SHP77 treated with DMSO at 0.1 percent for 48 hours (cell line): ENCODE measurements at places on chromosomes 7 and 10.

DNA sequence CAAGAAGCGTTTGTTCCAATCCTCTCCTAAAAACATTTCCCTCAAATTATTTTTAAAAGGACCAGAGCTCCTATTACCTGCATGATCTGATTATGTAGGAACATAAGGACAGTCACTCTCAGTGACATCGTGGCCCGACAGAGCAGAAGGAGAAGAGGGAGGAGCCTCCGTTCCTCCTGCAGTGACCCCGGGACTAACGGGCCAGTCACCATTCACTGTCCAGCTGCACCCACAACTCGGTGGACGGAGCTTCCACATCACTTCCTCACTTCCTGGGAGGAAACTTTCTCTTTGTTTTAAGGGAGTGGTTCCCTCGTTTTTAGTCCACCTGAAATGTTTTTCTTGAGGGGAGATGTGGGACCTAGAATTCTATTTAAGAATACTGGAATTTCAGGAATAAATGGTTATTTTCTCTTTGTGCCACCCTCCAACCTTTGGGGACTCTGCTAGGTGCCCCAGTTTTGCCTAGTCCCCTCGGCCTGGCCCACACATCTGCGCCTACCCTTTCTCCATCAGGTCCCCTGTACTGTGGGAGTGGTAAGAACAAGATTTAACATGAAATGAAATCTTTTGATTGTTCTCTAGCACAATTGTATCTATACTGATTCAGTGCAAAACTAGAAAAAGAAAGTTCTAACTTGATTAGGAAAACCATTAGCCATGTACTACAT is 173.5 kb upstream of the RNF32 start:
- DNase-seq: no peak

GRCh38 chr7:147894271-147894670 is 696.3 kb upstream of the C7orf33 start:
- DNase-seq: no peak

- DNase-seq: no peak
These were observed 26.8 kb downstream of the FAM241B start for GRCh38 chr10:69656742-69657269.

- no peak for DNase-seq
These were observed 35.3 kb downstream of the RASGEF1A start for GRCh38 chr10:43231523-43232078.

GRCh38 chr10:119768455-119769094 is 42.7 kb downstream of the INPP5F start:
- DNase-seq: no peak

DNA sequence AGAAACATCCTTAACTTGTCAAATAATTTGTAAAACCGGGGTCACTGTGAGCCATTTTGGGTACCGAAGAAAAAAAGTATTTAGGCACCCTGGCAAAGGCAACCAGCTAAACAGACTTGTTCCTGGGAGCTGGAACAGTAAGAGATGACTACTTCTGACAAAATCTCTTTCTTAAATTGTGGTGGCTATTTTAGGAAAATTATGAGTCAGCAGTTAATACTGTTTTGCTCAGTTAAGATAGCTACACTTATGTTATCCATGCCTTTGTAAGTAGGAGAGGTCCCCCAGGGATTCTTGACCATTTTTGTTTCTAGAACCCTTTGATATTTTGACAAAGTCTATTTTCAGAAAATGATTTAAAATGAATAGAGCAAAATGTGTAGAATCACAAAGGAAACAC is 68.7 kb downstream of the TAX1BP1 start:
- DNase-seq: no peak

DNA sequence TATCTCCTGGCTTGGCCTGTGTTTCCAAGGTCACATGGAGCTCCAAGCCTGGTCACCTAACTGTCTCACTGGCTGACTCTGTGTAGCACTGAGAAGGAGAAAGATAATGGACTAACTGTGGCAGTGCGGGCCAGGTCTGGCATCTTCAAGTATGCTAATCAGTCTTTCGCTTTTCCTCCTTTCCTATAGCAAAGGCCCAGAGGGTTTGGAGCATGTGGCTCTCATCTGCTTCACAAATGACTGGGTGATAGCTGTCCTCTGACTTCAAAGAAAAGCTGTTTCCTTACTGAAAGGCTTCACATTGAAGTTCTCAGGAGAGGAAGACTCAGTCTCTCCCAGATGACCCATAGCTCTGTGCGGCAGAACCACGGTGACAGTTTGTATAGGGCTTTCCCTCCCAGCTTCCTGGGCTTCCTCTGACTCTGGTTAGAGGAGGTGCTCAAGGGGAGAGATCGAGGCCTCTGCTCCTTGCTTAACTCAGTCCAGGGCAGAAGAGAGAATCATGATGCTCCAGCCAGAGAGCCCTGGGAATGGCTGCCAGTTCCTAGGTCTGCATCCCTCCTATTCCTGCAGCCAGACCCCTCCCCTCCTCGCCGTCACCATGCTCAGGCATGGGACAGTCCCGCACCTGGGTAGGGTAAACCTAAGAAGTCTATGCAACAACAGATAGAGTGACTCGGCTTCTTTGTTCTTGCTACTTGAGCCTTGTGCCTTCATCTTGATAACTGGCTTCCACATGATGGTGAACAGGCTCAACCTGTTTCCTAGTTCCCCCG is 72.3 kb downstream of the CCDC71L start:
- DNase-seq: no peak

GRCh38 chr10:34137955-34138354 is 677.1 kb downstream of the PARD3 start:
- no peak for DNase-seq

DNA sequence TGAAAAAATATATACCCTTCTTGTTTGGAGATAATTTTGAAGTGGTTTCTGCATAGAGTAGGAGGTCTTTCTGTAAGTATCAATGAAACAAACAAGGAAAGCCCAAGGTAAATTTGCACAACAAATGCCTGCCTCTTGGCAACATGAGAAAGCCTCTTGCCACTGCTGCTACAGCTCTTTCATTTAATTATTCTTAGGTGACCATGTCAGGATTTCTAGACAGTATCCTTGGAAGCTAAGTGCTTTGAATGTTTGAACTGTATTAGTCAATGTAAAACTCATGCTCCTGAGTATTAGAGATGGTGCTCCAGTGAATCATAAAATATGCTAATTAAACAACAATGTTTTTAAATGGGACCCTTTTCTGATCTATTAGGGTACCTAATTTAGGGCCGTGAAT is 81.2 kb upstream of the ITGB1 start:
- DNase-seq: no peak

- no peak for DNase-seq
These were observed 2.6 kb downstream of the TLX1 start for GRCh38 chr10:101133489-101134298.

GRCh38 chr7:19110776-19111175 is 6.7 kb downstream of the TWIST1 start:
- no peak for DNase-seq

- DNase-seq: no peak
These were observed 111.8 kb downstream of the ANKRD61 start for GRCh38 chr7:6142871-6143380.

GRCh38 chr7:45035371-45035770 is 35.4 kb downstream of the CCM2 start:
- DNase-seq: no peak

DNA sequence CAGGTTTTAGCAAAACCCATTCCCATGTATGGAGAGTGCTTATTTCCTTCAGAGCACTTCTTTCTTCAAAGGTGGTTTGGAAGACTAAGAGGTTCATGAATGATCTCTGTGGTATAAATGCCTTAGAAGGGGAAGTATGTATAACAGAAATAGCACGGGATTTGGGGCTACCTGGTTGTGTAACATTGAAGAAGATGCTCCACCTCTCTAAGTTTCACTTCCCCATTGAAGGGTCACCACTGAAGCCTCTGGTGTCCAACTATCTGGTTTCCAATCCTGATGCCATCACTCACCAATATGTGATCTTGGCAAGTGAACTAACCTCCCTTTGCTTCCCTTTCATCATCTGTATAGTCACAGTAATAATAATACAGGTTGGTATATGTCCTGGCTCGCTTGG is 37.2 kb downstream of the CYCS start:
- no peak for DNase-seq

DNA sequence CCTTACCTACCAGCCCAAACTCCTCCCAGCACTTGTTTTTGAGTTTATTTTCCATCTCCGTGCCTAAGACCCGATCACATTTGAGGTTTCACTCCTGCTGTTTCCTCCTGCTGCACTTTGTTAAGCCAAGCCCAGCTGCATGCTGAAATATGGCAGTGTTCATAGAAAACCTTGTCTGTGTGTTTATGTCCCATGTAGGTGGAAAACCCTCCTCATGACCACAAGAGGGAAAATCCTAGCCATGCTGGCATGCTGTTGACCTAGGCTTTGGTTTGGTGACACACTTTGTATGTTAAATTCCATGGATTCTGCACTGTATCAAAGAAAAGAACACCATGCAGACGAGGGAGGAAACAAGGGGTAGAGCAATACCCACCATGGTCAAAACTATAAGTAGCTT is 154.4 kb downstream of the CUBN start:
- no peak for DNase-seq

GRCh38 chr7:26992670-26993069 is 103.1 kb downstream of the HOXA1 start:
- no peak for DNase-seq

GRCh38 chr7:36895192-36895591 is 170.9 kb upstream of the AOAH start:
- no peak for DNase-seq

- DNase-seq: no peak
These were observed 27.0 kb downstream of the GPR37 start for GRCh38 chr7:124738639-124739038.

DNA sequence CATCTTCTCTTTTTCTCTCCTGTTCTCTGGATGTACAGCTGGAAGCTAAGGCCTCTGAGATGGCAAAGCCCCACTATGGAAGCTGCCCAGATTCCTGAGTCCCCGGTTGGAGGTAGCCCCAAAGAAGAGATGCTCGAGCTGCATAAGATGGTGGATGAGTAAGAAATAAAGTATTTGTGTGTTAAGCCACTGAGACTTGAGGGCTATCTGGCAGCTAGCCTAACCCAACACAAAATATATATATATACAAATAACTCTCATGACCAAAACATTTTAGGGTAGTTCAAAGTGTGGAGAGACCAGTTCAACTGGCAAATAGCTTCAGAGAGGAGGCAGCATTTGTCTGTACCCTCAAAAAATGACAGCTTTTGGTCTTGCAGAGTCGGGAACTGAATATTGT is 72.4 kb upstream of the PDE1C start:
- DNase-seq: no peak

- DNase-seq: no peak
These were observed 27.4 kb downstream of the SCART1 start for GRCh38 chr10:133481086-133481643.

- DNase-seq: no peak
These were observed 8.1 kb upstream of the FAM107B start for GRCh38 chr10:14782691-14783363.

DNA sequence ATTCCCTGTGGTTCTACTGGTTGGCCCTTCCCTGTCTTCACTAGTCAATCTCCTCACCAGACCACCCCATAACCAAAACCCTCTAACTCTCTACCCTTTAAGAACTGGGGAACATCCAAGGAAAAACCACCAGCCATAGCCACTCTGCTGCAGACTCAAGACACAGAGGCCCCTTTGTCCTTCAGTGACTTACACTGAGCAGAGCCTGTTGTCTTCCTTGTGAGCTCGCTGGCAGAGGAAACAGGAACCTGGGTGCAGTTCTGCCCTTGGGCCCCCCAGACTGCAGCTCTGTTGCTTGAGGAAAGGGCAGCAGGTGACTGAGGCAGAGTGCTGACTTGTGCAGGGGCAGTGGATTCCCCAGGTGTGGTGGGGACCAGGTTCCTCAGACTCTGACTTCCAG is 30.6 kb downstream of the ZC3HAV1 start:
- DNase-seq: no peak

- no peak for DNase-seq
These were observed 4.5 kb upstream of the ZC3HAV1 start for GRCh38 chr7:139114018-139114417.

GRCh38 chr10:66882271-66882670 is 43.6 kb upstream of the LRRTM3 start:
- DNase-seq: no peak

DNA sequence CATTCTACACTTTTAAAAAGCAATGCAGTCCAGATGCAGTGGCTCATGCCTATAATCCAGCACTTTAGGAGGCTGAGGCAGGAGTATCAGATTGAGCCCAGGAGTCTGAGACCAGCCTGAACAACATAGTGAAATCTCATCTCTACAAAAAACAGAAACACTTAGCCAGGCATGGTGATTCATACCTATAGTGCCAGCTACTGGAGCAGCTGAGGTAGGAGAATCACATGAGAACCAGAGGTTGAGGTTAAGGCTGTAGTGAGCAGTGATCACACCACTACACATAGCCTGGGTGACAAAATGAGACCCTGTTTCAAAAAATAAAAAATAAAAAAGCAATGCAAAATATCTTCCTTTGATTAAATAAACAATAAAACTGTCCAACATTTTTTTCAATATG is 205.2 kb downstream of the GRM8 start:
- no peak for DNase-seq

GRCh38 chr7:1975179-1975578 is 257.6 kb downstream of the MAD1L1 start:
- no peak for DNase-seq

DNA sequence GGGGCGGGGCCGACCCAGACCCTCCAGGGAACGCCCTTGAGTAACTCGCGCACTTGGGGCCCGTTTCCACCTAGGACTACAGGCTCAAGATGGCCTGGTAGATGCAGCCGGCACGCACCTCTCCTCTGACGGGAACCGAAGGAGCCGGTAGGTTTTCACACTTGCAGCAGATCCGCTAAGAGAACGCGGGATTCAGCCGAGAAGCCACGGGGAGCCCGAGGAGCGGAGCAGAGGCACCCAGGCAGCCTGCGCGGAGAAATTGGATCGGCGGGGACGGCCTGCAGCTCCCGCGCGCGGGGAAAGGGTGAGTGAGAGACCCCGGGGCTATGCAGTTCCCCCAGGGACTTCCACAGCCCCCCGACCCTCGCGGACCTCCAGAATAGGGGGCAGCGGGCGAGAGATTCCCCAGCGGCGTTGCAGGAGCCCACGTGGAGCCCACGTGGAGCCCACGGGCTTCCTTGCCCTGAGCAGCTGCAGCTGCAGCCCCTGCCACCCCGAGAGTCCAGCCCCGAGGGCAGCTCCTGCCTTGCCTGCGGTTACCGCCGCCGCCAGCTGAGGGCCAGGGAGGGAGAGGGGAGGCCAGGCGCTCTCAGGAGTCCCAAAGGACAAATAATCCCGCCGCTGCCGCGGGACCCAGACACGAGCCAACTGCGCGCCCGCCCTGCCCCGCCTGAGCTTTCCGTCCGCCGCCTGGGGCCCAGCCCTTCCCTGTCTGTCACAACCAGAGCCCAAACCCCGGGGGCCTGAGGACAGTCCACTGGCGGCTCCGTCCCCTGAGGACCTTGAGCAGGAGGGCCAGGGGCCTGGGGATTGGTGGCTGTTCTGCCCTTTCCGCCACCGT is 13.1 kb downstream of the IFT22 start:
- DNase-seq: no peak
